ENCODE measurements at places on chromosomes 16 and 17. TPM values are rescaled to one million over a fixed set of nuclear protein-coding genes. Genes with fewer than 3 reads are reported as not detected.

The IL17C gene
- not detected for total RNA-seq

The BCL6B gene
- 32.2 TPM for total RNA-seq

The NGFR gene
- 42.0 TPM for total RNA-seq

The PPM1E gene
- 0.13 TPM for total RNA-seq

The CCL7 gene
- 1.3 TPM for total RNA-seq

The HNF1B gene
- total RNA-seq, result not detected

DNA sequence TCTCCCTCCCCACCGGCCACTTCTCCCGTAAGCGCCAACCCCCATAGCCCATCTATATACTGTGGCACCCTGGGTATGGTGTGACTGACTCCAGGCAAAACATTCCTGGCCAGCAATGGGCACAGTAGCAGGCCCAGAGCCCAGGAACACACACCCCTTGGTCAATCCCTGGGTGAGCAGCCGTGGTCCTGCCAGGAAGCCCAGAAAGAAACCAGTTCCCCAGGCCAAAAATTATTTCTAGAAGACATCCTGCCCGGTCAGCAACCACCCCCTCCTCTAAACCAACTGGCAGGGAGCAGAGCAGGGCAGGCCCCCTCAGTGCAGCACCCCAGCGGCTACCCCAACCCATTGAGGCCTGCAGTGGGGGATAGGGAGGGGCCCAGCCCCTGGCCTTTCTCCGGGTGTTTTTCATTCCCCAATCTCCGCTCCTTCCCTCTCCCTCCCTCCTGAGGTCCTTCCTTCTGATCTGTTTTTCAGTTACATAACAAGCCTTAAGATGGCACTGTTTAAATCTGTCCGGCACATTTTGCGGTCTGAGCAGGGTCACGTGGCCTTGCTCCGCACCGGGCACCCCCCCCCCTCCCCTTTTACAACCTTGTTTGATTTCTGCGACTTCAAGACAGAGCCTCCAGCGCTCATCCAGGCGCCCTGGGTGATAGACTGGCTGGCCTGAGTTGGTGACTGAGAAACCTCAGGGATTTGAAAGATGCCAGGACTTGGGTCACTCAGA is 2.0 kb downstream of the NPTX1 start:
- DNase-seq, result no peak

- no peak for DNase-seq
Measured at GRCh38 chr17:34998205-34998604, 17.9 kb downstream of the LIG3 start.

GRCh38 chr16:29816694-29817441 is 916 bp downstream of the PAGR1 start:
- no peak for DNase-seq

GRCh38 chr17:60036796-60037677 is 41.7 kb downstream of the HEATR6 start:
- DNase-seq, result no peak

GRCh38 chr16:8678068-8678927 is 3.9 kb downstream of the ABAT start:
- no peak for DNase-seq

DNA sequence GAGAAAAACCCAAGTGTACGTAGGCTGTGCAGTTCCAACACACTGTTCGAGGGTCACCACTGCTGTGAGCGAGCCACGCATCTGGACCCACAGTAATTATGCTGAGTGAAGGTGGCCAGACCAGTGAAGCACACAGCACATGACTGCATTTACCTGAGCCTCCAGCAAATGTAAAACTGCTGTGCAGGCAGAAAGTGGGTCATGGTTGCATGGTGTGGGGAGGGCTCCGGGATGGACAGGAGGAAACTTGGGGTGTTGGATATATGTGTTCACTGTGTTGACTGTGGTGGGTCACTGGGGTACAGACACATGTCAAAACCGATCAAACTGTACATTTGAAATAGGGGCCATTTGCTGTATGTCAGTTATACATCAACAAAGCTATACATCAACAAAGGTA is 78.7 kb upstream of the METRNL start:
- no peak for DNase-seq

DNA sequence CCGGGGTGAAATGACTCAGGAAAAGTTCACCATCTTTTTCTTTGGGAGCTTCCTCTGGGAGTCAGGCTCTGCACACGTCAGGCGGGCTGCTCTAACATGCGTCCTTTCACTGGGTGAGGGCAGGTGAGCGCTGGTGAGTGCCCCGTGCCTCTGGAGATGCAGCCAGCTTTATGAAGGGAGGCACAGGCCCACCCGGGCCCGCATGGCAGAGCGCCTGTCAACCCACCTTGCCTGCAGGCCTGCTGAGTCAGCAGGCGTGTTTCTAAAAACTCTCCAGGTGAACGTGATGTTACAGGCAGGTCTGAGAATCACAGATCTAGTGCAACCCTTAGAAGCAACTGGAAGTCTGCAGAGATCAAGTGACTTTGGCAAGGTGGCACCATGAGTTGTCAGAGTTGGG is 18.4 kb downstream of the MAP1LC3B start:
- DNase-seq, result peak; percentile 49

DNA sequence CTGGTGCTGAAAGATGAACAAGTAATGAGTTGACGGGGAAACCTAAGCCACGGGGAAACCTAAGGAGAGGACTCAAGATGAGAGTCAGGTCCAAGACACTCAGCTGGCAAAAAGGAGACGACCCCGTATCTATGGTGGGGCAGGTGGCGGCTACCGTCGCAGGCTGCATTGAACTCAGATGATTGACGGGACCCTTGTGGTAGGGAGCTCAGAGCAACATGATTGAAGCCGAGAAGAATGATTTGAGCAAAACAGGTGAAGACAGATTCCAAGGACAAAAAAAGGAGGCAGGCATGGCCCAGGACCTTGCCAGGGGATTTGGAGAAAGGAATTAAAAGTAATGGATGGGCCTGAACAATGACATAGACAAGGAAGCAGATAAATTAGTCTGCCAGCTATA is 7.5 kb upstream of the MYH3 start:
- no peak for DNase-seq

DNA sequence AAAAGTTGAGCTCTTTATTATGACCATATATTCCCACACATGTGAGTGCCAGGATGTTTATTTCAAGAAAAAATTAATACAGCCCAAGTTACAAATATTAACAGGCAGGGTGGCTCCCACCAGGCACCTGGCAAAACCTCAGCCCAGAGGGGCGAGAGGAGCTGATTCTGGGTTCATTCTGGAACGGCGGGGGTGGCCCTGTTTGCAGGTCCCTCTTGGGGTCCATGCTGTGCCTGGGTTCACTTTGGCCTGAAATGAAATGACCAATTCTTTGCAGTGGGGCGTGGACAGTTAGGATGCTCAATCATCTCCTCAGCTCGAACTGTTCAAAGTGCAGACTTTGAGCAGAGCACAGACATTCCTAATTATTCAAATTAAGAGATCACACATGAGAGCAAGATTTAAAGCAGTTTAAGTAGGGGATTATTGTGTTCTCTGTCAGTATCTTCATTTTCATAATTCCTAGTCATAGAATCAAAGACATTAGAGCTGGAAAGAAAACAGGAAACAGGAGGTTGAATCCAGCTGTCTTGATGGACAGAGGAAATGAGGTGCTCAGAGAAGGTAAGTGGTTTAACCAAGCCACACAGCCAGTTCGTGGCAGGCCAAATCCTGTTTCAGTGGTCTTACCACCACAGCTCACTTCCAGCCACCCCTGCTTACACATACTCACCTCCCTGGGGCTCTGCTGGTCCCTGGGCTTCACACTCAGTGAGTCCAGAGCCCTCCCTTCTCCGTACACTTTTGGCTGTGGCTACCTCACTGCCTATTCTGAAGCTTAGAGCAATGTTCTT is 363.9 kb upstream of the TNRC6C start:
- DNase-seq, result peak; percentile 37

DNA sequence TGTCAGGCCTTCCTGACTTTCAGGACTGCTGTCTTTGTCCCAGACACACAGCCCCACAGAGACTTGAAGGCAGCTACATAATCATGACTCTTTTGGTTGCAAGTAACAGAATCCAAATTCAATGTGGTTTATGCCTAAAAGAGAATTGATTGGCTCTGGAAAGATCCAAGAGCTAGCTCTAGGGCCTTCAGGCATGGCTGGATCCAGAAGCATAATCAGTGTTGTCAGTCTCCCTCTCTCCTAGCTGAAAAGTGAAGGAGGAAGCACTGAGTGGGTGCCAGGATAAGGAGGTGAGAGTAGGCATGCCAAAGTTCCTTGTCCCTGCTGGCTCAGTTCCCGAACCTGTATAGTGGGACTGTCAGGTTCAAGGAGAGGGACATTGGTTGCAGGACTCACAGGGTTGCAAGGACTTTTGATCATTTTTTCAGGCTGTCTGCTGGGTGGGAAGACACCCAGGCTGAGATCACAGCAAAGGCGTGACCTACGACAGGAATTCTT is 25.5 kb downstream of the SNX20 start:
- no peak for DNase-seq
